ENCODE measurements at places on chromosomes 3 and 15.

DNA sequence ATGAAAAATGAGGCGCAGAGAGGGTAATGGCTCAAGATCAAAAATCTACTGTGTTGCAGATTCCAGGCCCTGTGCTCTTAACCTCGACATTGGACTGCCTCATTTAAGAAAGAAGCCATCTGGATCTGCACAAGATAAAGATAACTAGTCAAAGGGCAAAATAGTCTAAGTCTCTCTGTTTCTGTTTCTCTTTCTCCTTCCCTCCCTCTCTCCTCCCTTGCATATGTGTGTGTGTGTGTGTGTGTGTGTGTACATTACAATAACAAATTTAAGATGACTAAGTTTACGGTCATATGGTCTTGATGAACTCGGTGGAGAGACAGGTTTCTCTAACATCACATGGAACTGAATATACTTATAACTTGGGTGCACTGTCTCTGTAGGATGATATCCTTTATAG, 69.2 kb downstream of the MEIS2 start:
- no peak for DNase-seq

- DNase-seq, result no peak
These were observed 36.9 kb downstream of the ZXDC start for GRCh38 chr3:126438746-126439145.

GRCh38 chr3:14543446-14543845, 3.3 kb upstream of the GRIP2 start:
- no peak for DNase-seq

- DNase-seq, result no peak
These were observed 140.4 kb downstream of the CHDH start for GRCh38 chr3:53705774-53706173.

DNA sequence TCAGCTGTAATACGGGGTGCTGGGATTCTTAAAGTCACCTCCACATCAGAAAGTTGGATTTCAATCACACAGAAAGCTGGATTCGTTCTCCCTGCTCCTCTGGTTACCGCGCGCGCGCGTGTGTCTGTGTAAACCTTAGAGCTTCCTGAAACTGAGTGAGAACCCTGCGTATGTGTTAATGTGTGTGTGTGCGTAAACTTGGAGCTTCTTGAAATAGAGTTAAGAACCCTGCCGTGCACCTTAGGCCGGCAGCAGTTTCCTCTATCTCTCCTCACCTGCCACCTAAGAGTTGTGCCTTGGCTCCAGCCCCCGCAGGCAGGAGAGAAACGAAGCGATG, 531 bp downstream of the LZTFL1 start:
- DNase-seq, result no peak

GRCh38 chr3:14471690-14472089, 68.5 kb downstream of the GRIP2 start:
- DNase-seq, result no peak

DNA sequence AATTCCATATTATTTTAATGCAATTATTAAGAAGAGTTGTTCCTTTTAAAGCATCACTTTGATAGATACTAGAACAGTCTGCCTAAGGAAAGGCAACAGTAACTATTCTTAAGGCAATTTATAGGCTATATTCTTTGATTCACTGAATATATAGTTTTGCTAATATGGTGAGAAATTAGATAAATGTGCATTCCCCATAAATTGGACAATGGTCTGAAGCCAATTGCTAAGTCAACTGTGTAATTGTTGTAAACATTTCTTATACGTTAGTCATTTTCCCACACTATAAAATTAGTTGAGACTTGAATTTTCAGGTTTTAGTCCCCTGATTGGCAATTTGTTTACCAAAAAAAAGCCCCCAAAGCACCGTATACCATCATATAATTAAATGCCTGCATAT, 263.0 kb upstream of the NECTIN3 start:
- no peak for DNase-seq

DNA sequence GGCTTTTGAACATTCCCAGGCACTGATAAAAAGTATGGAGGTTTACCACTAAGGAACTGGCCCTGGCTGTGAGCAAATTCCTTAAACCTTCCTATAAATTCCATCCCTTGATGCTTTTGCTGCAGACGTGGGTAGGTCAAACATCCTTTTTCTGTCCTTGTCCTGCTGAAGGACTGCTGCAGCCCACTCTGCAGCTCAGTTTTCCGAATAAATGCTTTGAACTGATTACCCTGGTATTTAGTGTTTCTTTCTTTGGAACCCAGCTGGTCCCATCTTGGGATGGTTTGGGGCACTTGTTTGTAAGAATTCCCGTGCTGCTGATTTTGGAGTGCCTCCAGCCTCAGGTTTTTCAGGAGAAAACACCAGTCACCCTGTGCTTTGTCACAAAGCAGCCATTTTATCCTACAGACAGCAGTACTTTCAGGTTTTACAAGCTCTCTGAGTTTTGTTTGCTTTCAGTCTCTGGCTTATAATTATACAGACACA, 815.9 kb downstream of the VGLL3 start:
- DNase-seq, result no peak

GRCh38 chr15:45981625-45982024, 346.8 kb downstream of the SQOR start:
- no peak for DNase-seq

DNA sequence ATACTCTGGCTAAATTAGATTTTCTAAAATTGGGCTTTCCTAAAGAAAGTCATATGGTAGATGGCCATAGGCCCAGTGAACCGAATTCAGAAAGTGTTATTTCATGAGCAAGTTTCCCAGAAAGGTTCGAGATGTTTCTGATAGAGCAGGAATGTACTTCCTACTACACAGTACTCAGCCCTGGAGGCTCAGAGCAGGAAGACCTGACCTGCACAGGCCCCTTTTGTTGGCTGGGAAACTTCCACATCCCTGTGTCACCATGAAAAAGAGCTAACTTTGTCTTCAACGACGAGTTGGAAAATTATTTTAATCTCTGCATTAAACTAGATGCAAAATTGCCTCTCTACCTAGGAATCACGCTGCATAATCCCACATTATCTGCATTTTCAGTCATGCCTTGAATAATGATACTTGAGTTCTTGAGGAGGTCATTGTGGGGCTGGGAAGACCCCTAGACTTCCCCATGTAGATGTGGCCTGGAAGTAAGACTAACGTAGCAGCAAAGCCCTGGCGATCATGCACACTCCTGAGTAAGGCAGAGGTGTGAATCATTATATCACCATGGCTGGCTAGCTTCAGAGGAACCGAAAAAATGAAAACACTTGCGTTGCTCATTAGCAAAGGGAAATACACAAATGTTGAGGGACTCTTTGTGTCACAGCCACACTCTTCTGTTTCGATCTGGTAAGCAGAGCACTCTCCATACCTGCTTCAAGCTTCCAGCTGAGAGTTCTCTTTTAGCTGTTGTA, 47.1 kb downstream of the CMTM7 start:
- DNase-seq, result no peak

DNA sequence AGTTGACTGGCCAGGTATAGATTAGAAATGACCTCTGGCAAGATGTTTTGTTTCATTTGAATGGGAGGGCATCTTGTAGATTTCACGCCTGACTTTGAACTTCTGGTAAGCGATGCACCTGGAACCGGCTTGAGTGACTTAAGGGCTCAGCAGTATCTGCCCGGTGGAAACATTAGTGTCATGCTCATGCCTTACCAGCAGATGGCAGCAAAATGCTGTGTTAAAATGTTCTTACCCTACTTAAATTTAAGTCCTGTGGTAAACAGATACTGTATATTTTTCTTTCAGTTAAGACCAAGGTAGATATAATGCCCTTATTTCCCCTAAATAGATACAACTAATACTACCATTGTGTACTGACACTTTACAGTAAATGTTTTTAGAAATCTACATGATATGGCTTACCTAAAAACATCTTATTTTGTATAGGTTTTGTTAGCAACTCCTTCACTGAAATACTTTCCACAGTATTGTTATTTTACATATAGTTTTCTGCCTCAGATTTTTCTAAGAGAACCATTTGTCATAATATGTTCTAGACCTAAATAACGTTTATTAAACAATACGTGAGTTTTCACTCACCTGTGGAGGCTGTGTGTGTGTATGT, 25.5 kb downstream of the ASB7 start:
- peak; percentile 2 for DNase-seq

GRCh38 chr15:81336568-81336967, 12.6 kb upstream of the STARD5 start:
- no peak for DNase-seq

DNA sequence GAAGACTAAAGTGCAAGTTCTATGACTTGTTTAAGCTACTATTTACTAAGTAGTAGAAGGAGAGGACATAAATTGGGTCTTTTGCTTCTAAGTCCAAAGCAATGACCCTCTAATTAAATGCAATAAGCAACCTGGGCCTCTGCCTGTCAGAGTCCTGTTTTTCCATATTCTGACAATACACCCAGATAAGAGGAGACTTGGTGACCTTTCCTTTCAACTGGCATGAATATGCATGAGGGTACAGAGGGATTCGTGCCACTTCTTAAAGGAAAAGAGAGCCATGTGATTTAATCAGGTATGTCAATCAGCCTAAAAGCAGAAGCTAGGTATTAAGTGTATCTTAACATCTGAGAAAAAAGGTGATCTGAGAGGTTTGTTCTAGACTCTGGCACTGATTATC, 50.7 kb upstream of the FGF7 start:
- DNase-seq, result no peak

GRCh38 chr3:156448300-156448699, 106.6 kb downstream of the SSR3 start:
- DNase-seq, result no peak

GRCh38 chr15:70856884-70857561, 3.1 kb upstream of the LARP6 start:
- DNase-seq, result no peak

GRCh38 chr3:157543501-157544035, 40.4 kb upstream of the VEPH1 start:
- no peak for DNase-seq

DNA sequence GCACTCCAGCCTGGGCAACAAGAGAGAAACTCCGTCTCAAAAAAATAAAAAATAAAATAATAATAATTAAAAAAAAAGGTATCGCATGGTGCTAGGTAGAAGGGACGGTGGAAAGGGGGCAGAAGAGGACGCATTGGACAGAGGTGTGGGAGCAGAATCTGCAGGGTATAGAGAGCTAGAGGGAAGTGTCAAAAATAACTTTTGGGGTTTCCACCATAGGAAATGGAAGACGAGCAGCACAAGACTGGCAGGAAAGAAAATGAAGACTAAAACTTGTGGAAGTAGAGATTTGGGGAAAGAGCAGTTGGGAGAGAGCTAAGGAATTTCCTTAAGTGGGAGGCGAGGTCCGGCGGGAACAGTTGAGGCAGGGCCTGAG, 585 bp upstream of the MKRN2 start:
- DNase-seq, result no peak

- DNase-seq, result no peak
These were observed 1.1 kb downstream of the NEO1 start for GRCh38 chr15:73053398-73053723.

- no peak for DNase-seq
These were observed 830 bp downstream of the MAP2K5 start for GRCh38 chr15:67543348-67543718.

- DNase-seq, result peak; percentile 13
These were observed 8.4 kb downstream of the MFGE8 start for GRCh38 chr15:88904624-88905327.

DNA sequence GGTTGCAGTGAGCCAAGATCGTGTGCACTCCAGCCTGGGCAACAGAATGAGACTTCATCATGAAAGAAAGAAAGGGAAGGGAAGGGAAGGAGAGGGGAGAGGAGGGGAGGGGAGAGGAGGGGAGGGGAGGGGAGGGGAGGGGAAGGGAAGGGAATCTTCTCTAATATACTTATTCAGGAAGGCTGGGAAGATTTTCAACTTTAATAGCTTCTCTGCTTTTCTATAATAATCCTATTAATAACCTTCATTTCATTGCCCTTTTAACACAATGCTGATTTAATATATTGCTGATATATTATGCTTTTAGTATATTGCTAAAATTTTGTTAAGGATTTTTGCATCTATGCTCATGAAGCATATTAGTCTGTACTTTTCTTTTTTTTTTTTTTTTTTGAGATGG, 23.4 kb upstream of the RNF7 start:
- DNase-seq, result no peak

DNA sequence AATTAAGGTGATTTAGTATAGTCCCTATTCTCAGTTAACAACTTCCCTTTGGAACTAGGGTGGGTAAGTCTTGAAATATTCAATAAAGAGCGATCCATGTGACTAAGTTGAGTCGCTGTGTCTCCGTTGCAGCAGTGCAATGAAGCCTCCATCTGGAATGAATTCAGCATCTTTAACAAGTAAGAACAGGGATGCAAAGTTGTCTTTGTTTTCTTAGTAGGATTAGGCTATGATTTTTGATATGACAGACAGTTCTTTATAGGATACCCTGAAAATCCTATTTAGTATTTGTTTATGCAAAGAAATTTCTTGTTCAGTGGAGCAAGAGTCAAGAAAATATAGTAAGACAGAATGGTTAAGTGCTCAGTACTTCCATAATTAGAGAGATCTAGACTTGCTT, 52.7 kb downstream of the RBMS3 start:
- DNase-seq, result no peak

- peak; percentile 54 for DNase-seq
These were observed 213.7 kb downstream of the ALCAM start for GRCh38 chr3:105580296-105580965.

DNA sequence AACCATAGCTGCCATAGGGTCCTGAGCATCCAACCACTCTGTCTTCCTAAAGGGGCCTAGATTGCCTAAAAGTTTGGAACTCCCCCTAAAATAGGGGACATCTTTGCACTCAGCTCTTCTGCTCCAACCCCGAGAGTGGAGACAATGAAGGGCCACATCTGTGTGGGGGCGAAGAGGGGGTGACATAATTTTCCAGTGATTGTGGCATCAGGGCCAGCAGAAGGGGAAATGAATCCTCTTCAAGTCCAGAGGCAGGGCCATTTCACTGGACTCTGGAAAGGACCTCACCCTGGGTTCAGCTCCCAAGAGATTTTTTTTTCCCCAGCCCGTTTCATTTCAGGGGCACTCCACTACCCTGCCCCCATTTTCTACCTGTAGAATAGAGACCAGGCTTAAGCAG, 4.6 kb upstream of the ANKRD63 start:
- DNase-seq, result no peak
